ENCODE measurements at places on chromosomes 13 and 19. TPM values are rescaled to one million over a fixed set of nuclear protein-coding genes. Genes with fewer than 3 reads are reported as not detected.

The ANGPTL8 gene
- not detected for total RNA-seq

The ISYNA1 gene
- total RNA-seq: 24.4 TPM

The SPTBN4 gene
- total RNA-seq: 4.8 TPM

DNA sequence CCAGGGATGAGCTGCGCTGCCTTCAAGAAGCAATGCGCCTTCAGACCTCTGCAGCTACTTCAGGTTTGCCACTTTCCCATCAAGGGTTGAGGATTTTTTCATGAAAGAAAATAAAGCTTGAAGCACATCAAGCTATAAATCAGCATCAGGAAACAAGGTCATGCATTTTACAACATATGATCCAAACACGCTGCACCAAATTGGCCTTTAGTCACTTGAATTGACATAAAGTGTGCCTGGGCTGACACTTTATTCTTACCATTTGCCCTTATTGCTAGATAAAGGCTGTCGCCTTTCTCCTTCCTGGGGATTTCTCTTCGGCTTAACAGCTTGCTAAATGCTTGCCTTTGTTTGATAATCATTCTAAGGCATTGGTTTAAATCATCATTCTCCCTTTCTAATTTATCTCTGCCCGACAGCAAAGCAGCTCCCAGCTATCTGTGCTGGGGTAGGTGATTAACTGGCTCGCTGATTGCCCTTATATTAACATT, 87.7 kb downstream of the LHFPL6 start:
- DNase-seq: no peak

- no peak for DNase-seq
Measured at GRCh38 chr13:27791146-27791900, 960 bp upstream of the GSX1 start.

DNA sequence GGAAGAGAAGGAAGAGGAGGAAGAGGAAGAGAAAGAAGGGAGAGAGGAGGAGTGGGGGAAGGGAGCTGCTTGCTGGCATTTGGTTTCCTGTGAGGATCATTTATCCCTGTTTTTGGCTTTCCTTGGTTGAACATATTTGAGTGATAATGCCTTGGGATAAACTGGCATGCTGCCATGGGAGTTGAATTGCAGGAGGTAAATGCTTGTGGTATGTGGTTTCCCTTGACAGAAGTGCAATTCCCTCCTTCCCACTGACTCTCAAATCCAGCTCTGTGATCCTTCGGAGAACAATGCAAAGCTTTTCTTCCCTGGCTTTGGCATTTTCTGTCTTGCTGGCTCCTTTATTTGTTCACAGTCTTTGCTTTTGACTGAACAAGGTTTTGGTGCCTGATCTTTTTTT, 27.2 kb upstream of the CBY2 start:
- DNase-seq: no peak

The GPR18 gene
- total RNA-seq: not detected

GRCh38 chr13:45782327-45783045, 69.1 kb downstream of the SIAH3 start:
- DNase-seq: no peak

The CADM4 gene
- 10.5 TPM for total RNA-seq

The SGCG gene
- 80.2 TPM for total RNA-seq

- DNase-seq: no peak
Measured at GRCh38 chr19:55032170-55032800, 5.8 kb downstream of the GP6 start.

- no peak for DNase-seq
Measured at GRCh38 chr19:3780786-3781304, 5.3 kb downstream of the MATK start.

GRCh38 chr19:7678971-7679751, 1.5 kb upstream of the TRAPPC5 start:
- DNase-seq: no peak

The C19orf44 gene
- total RNA-seq: 4.3 TPM

The SPART gene
- 44.1 TPM for total RNA-seq

DNA sequence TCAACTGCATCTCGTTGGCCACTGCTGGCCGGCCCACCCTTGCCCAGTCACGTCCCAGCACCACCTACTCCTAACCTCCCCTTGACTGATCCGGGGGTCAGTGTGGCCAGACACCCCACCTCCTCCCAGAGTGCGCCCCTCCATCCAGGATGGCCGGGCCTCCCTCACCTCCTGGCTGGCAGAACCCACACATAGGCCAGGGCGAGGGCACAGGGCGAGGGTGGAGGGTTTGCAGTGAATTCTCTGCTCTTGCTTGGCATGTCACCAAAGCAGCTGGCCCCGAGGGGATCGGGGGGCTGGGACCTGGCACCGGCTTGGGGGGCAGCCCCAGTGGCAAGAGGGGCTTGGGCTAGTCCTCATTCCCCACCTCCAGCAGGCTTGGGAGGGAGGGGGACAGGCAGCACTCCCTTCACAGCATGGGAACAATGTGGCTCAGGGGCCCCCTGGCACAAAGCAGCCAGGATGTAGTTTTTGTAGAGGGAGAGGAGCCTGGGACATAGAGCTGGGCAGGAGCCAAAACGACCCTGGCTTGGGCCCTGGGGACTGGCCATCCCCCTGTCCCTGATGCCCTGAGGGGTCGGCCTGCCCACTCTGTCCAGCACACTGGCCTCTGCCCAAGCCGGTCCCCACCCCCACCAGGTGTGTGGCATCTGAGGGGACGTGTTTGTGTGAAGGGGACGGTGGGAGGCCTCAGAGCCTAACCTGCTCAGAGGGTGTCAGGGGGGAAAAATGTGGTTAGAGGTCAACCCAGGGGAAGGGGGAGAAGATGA, 28.5 kb upstream of the ASF1B start:
- no peak for DNase-seq

GRCh38 chr19:4361152-4362046, 18.0 kb downstream of the MPND start:
- no peak for DNase-seq

GRCh38 chr19:53102756-53103233, 427 bp downstream of the ZNF160 start:
- DNase-seq: peak; percentile 55

DNA sequence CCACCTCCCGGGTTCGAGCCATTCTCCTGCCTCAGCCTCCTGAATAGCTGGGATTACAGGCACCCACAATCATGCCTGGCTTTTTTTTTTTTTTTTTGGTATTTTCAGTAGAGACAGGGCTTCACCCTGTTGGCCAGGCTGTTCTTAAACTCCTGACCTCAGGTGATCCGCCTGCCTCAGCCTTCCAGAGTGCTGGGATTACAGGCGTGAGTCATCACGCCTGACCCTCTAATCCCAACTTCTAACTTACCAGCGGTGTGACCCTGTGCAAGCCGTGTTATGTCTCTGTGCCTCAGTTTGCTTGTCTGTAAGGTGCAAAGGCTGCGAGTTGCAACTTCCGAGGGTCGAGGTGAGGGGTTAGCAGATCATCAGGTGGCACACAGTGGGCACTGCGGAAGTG, 17.3 kb downstream of the ZSWIM4 start:
- no peak for DNase-seq

Data from left ventricle myocardium superior (tissue), 1 donor.